ENCODE measurements at places on chromosomes 6 and 20. TPM values are rescaled to one million over a fixed set of nuclear protein-coding genes. Genes with fewer than 3 reads are reported as not detected.

NFYA gene
- 11.8 TPM for total RNA-seq

DNAH8 gene
- not detected for total RNA-seq

VNN1 gene
- 0.62 TPM for total RNA-seq

CDH26 gene
- total RNA-seq = 0.44 TPM

IMPG1 gene
- total RNA-seq = not detected

NR2E1 gene
- total RNA-seq = not detected

HCK gene
- 2.2 TPM for total RNA-seq

CLIC5 gene
- 197 TPM for total RNA-seq

PACRG gene
- total RNA-seq = 1.8 TPM

SLCO4A1 gene
- 9.0 TPM for total RNA-seq

NKX2-2 gene
- total RNA-seq = not detected

FAM184A gene
- 0.23 TPM for total RNA-seq
